NCI-H2171 treated with DMSO at 0.1 percent for 48 hours (cell line): ENCODE measurements at places on chromosomes 7 and 10.

GRCh38 chr7:100822236-100823139 lies 4.8 kb downstream of the EPHB4 start:
- DNase-seq: no peak

- no peak for DNase-seq
Observed at GRCh38 chr10:44824607-44825006, 86.5 kb upstream of the TMEM72 start.

GRCh38 chr7:85156661-85157208 lies 30.1 kb downstream of the SEMA3D start:
- DNase-seq: no peak

- DNase-seq: no peak
Observed at GRCh38 chr7:37757563-37757962, 74.0 kb downstream of the GPR141 start.
